Astrocyte of the spinal cord (primary cell): ENCODE measurements at places on chromosomes 2 and 18.
A peak's percentile ranks its signal among the peaks of the same experiment; 100 is the strongest.

DNA sequence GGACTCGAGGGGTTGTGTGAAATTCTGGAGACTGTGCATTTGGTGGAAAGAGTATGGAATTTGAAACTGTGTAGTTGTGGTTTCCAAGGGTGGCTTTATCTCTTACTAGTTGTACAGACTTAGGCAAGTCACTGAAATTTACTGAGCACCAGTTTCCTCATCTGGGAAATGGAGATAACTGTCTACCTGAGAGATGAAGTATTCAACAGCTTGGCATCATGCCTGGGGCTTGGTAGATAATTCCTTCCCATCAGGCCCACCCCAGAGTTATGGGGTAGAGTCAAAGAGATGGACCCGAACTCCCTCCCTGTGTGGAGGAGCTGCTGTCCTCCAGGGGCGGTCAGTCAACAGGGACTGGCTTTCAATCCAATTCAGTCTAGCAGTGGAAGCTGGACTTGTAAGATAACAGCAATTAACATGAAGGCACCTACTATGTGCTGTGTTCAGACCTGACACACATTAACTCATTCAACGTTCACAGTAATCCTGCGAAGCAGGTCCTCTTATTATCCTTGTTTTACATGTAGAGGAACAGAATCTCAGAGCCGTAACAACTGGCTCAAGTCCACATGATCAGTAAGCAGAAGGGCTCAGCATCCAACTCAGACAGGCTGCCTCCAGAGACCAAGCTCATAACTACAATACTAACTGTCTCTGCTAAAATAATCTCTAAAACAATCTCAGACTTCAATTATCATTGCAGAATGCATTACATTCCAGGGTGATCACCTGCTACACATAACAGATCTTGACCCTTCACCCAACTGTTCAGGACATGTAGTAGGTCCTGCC, 432.1 kb downstream of the LPIN1 start:
- no peak for DNase-seq

- DNase-seq = no peak
These were observed 104.0 kb downstream of the TSHZ1 start for GRCh38 chr18:75314606-75315005.

- DNase-seq = no peak
These were observed 339.4 kb downstream of the PLCL1 start for GRCh38 chr2:198143793-198144192.

DNA sequence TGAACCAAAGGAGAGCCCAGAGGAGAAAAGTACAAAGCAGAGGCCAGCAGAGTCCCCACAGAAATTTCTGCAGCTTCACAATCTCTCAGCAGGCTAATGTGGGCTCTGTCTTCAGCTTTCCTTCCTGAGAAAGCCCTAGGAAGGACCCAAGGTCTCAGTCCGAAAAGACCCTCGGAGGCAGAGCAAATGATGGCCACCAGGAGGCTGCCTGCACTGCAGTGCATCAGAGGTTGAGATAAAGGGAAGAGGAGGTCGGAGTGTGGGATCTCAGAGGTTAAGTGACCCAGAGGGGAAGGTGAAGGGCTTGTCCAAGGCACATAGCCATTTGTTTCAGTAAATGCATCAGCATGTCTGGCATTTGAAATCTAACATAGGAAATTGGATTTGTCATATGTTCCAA, 299.1 kb upstream of the SLC14A2 start:
- DNase-seq = no peak

DNA sequence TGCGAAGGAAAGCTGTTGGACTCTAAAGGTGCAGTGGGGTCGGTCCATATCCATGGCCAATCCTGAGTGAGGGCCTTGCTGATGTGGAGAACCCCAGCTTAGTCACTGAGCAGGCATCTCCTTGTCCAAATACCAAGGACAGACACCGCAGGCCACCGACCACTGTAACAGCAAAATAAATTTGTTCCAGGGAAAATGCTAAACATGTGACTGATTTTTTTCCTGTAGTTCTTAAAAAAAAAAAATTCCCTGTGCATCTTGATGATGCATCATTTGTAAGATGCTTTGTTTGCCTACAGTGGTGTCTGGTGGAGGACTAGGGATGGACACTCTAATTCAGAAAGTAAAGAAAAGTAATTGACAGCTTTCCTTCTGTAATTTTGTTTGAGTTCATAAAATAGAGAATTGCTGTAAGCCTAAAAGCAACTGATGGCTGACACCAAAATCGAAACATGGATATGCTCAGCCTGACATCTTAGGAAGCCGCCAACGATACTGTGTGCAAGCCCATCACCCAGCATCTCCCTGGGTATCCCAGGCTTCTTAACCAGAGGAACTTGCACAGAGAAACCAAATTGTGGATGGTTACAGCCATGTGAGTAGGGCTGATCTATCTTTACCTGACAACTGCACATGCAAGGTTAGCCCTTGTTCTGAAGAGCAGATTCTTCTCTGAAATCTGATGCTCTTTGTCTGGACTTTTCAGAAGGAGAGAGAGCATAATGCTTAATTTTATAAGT, 188.6 kb downstream of the ARL4C start:
- DNase-seq = peak; percentile 72

GRCh38 chr2:190927301-190927700, 46.7 kb downstream of the GLS start:
- peak; percentile 55 for DNase-seq

DNA sequence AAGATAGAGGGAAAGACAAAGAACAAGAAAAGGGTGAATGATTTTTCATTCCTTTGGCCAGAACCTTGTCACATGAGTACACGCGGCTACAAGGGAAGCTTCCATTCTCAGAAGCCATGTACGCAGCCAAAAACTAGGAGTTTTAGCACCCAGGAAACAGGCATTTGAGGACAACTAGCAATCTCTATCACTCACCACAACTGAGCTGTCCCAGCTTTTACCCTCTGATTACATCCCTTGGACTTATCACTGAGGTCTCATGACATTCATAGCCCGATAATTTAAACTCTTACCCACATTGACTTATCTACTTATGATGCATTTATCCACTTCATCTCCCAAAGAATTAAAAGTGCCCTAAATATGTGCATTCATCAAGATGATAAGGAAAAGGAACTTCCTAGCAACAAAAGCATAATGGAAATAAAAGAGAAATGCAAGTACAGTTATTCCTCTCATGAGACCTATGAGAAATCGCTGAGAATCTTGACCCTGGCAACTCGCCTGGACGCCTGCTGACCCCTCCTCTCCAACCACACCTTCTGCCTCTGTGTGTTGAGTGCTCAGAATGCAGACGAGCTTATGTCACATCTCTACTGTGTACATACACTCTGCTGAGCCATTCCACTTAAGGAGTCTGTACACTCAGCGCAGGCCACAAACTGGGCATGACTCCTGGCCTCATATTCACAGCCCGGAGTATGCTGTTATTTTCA, 28.7 kb upstream of the MFSD6 start:
- peak; percentile 59 for DNase-seq

- peak; percentile 93 for DNase-seq
These were observed 44.8 kb downstream of the ARL4C start for GRCh38 chr2:234451852-234452625.

DNA sequence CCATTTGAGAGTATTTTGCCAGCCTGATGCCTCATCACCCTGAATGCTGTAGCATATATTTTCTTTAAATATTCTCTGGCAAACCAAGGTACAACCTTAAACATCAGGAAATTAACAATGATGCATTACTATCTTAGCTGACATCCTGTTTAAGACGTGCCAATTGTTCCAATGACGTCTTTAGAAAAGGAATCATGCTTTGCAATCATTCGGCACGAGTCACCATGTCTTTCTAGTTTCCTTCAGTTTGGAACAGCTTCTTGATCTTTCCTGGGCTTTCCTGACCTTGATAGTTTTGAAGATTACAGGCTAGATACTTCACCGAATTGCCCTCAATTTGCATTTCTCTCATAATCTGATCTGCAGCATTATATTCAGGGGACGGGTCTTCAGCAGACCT, 88.2 kb upstream of the GLI2 start:
- DNase-seq = peak; percentile 20

DNA sequence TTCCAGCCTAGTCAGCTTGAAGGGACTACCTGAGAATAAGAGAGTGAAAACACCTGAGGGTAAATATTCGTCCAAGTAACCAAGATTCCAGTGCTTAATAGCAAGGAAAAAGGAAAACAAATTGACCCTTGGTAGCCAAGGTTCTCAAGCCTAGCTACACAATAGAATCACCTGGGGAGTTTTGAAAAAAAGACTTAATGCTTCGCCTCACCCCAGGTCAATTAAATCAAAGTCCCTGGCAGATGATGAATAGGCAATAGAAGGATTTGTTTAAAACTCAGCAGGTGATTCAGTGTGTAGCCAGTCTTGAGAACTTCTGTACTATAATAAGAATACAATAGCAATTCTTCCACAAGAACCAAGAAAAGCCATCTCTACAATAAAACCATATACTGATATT, 500.2 kb downstream of the XIRP2 start:
- no peak for DNase-seq

DNA sequence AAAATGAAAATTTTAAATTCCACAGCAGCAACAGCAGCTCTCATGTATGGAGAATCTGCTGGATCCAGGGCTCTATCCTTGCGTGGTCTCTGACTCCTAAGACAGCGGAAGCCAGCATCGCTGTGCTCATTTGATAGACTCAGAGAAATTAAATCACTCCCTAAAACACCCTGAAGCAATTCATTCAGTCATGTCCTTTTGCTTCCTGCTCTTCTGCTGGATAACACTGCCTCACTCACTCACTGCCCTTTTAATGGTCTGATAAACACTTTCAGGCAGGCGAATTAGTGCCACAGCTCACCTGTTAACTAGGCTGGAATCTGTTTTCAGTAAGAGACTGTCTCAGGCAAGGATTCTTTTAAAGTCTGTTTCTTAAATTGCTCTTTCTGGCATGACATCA, 10.0 kb downstream of the WIPF1 start:
- no peak for DNase-seq

DNA sequence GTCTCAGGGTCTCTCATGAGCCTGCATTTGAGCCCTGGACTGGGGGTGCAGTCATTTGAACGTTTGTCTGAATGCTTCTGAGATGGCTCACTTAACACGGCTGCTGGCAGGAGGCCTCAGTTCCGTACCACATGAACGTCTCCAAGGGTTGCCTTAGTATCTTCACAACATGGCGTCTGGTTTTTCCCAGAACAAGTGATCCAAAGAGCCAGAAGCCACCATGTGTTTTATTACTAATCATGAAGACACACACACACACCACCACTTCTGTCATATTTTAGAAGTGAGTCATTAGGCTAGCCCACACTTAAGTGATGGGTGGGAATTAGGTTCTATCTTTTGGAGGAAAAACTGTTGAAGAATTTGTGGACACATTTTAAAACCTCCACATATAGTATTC, 15.0 kb upstream of the MYO1B start:
- DNase-seq = peak; percentile 96

- DNase-seq = no peak
These were observed 35.4 kb downstream of the NPC1 start for GRCh38 chr18:23550898-23551297.

GRCh38 chr18:63909870-63910269, 2.1 kb downstream of the SERPINB10 start:
- no peak for DNase-seq

DNA sequence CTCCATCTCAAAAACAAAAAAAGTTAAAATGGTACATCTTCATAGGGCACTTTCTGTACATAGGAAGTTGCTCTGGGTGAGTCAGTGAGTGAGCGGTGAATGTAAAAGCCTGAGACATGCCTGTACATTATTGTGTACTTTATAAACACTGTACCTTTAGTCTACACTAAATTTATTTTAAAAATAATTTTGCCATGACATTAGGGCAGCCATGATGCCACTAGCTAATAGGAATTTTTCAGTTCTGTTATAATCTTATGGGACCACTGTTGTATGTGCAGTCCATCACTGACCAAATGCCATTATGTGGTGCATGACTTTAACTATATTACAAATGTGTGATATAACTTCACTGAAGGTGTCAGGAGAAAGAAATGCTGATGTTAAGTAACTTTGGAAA, 11.0 kb upstream of the TXNDC2 start:
- no peak for DNase-seq

- peak; percentile 63 for DNase-seq
These were observed 156.7 kb downstream of the ARHGAP28 start for GRCh38 chr18:6885992-6886796.

DNA sequence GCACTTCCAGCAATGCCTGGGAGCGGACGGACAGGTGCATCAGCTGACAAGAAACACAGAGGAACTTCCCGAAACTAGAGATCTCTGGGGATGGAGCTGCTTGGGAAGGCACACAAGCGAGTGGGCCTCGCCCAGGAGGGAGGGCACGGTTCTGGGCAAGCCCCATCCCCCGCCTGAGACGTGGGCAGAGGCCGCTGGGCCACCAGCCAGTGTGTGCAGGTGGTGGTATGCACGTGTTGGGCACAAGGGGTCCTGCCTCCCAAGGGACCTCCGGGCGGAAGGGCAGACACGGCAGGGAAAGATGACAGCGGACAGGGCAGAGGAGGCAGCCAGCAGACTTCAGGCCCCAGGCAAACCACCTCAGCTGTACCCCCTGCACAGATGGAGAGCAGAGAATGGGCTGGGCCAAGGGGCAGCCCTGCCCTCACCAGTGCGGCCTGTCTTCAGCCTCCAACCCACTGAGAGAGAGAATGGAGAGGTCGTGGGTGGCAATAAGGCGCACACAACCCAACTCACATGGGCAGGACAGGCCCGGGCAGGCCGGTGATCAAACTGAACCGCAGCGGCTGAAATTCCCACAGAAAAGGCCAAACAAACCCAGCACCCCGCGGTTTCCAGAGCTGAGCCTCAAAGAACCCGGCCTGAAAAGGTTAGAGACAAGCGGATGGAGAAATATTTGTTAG, 51.2 kb downstream of the HDAC4 start:
- DNase-seq = peak; percentile 80

- DNase-seq = peak; percentile 3
These were observed 496.9 kb upstream of the HNMT start for GRCh38 chr2:137467246-137467862.

GRCh38 chr18:12028040-12028628, 46.8 kb downstream of the IMPA2 start:
- no peak for DNase-seq

- DNase-seq = peak; percentile 68
These were observed 9.5 kb downstream of the RTTN start for GRCh38 chr18:70195852-70196434.

DNA sequence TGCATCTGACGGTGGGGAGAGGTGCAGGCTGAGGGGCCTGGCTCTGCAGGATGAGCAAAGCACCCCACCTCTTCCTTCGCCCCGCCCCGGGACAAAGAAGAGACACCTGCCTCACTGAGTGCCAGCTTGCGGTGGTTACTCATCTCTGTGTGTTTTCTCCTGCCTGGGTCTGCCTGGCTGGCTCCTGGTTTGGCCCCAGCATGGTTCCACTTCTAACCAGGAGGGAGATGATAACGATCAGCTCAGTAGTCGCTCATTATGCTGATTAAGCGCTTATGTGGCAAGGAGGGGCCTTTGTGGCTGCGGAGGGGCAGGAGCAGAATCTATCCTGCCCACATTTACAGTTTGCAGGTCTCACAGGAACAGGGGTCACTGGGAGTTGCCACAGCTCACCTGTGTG, 68.7 kb upstream of the EDAR start:
- no peak for DNase-seq

GRCh38 chr18:57466745-57467409, 31.7 kb downstream of the ONECUT2 start:
- no peak for DNase-seq
